Stimulated activated CD8-positive, alpha-beta memory T cell treated with anti-CD3 and anti-CD28 coated beads, Interleukin-4, amount 100 ng/mL, for 48 hours (primary cell): ENCODE measurements at places on chromosomes 4 and X.

GRCh38 chrX:29627833-29628232 lies 587.5 kb upstream of the MAGEB2 start:
- no peak for DNase-seq

DNA sequence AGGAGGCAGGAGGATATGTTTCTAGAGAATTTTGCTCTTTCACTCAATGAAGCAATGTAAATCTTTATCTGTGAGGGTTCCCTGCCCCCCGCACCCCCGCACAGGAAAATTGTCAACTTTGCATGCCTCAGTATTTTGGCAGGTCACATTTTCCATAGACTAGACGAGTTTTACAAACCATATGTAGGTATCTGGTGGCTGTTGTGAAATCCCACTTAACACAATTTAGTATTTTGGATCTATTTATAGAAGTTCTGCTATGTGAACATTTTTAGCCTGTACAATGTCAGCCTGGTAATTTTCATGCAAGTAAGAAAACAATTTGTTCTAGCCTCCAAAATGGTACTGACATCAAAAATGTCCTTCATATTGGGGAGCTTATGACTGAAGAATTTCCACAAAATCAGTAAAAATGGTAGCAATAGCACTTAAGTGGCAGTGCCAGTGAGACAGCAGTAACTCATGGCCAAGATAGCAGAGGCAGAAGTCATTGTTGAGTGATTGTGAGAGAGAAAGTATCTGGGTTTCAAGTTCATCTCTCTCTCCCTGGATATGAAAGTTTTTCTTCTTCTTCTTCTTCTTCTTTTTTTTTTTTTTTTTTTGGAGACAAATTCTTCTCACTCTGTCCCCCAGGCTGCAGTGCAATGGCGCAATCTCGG lies 12.4 kb upstream of the FRYL start:
- no peak for DNase-seq

GRCh38 chr4:44632733-44633132 lies 18.7 kb downstream of the YIPF7 start:
- no peak for DNase-seq

DNA sequence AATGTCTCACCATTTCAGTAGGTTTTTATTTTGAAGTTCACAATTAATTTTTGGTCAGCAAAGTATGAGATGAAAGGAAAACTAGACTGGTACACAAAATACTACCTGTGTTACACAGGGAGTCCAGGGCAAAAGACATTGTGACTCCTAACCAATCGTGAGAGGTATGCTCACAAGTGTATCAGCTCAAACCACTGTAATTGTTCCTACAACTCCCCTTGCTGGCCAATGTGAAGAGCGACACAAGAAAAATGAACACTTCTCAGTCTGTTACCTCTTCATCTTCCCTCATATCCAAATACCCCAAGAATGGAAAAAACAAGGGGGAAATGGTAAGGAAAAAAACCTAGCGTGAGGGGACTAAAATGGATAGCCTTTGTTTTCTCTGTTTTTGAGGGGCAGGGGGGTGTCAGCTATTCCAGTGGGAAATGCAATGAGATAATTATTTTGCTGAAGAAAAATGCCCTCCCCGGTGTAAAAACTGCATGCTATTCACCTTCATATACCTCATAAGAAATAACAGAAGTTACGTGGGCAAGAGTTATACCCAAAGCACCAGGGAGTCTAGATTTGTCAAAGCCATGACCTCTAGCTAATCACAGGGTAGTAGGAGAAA lies 30.6 kb upstream of the NSUN7 start:
- DNase-seq = no peak

DNA sequence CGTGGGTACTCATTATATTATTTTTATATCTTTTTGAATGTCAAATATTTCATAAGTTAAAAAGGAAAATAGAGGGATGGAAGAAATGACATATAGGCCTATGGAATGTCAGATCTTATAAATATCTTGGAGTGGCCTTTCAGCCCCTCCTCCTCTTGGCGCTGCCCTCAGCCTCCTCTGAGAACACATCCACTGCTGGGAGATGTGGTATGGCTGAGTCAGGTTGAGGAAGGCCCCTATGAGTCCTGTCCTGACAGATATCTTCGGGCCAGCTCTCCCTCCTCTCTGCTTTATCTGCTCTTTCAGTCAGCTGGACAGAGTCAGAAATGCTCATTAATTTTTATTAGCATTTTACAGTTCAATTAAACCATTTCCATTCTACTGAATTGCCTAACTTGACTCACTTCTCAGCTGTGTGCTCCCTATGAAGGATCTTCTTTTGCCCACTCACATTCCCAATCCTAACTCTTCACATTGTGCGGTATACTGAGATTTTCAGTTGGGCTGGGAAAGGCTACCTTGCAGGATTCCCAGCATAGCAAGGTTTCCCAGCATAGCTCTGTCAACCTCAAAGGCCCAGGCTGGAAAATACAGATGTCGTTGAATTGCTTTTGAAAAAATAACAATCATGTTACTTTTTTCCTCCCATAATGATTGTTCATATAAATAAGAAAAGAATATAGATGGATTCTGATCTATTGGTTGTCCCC lies 128.0 kb downstream of the ARHGEF9 start:
- no peak for DNase-seq

GRCh38 chrX:50495616-50496015 lies 25.0 kb upstream of the DGKK start:
- DNase-seq = no peak

DNA sequence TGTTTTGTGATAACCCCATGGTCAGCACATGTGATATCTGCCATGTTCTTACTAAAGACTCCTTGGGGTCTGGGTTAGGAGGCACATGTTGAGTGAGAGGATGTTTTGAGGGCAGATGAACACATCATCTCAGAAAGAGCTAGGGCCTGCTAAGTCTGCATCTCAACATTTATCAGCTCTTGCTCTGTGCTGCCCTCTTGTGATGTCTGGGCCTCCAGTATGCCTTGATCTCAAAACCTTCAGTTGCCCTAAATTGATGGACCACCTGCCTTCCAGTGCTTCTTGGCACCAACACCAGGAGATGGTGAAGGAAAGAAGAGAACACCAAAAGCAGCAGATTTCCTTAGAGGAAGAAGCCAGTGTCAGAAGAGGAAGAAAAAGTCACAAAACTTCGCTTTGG lies 22.5 kb downstream of the MID1 start:
- DNase-seq = no peak

- no peak for DNase-seq
These were observed 5.3 kb downstream of the COPS4 start for GRCh38 chr4:83040269-83040668.

- DNase-seq = no peak
These were observed 1.2 kb upstream of the ACE2 start for GRCh38 chrX:15601932-15602331.

GRCh38 chr4:62517716-62518115 lies 1317.6 kb downstream of the ADGRL3 start:
- DNase-seq = no peak

GRCh38 chr4:8534129-8534528 lies 46.1 kb upstream of the GPR78 start:
- DNase-seq = no peak

DNA sequence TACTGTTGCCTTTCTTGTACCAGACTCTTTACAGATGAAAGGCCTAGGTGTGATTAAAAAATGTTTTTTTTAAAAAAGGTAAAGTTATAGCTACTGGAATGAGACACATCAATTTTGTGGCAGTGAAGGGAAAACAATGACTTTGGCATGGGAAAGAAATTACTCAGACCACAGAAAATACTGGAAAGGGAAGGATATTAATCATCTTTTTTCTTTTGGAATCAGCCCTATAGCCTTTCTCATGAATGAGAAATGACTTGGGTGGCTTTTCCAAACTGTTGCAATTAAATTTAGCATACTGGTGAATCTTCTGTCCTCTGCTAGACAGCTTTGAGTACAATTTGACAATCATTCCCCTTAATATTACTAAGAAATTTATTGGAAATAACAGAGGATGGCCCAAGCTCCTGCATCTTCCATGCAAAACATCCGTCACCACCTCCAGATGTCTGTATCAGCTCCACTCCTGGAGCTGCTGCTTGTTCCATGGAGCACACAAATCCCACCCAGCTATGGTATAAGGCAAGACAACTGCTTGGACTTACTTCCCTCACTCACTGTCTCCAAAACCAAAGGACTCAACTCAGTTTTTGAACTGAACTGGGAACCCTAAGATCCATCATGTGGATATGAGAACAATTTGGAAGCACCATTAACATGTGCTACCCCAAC lies 97.6 kb upstream of the ARSJ start:
- DNase-seq = no peak

- no peak for DNase-seq
These were observed 8.3 kb upstream of the GRPEL1 start for GRCh38 chr4:7075962-7076695.

DNA sequence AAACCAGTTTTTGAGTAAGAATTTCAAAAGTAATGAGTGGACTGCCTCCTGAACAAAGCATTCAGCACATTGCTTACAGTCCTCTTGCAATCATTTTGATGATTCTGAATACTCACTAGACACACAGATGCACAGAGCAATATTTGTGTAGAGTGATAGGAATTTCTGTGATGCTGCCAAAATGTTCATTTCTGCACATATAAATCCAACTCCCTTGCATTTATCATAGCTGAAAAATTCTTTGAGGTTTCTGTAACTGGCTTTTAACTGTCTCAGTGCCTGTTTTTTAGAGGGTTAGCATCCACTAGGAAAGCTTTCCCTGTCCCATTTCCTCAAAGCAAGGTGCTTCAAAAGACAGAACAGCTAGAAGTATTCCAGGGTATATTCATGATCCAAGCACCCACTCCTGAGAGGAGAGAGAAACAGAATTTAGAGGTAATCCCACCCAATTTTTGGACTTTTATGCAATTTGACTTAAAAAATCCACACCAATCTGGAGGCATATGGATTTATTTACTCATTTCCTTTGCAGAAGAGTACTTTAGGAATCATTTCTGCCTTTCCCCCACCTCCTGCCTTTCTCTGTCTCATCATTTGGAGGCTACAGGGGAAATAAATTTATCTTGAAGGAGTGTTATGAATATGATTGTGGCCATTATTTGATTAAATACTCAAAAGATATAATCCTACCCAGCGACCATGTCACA lies 234.5 kb upstream of the SLIT2 start:
- no peak for DNase-seq

DNA sequence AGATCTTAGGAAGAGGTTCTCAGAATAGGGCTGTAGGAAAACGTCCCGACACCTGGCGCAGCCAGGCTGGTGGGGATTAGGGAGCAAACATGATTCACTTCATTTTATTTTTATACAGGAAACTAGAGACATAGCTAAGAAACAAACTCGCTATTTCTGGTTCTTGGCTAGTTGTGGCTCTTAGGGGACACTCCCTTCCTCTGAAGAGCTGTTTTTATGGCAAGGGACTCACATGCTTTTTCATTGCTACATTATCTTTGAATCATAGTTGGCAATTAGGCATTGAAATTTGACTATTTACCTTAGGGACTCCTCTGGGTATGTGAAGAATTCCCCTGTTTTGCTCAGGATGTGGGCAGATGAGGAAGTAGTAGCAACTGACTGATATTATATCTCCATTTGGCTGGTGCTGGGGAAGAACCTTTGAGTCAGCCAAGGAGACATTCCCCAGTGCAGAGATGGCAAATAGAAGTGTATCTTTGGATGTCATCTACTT lies 174.5 kb downstream of the SMIM20 start:
- DNase-seq = no peak

DNA sequence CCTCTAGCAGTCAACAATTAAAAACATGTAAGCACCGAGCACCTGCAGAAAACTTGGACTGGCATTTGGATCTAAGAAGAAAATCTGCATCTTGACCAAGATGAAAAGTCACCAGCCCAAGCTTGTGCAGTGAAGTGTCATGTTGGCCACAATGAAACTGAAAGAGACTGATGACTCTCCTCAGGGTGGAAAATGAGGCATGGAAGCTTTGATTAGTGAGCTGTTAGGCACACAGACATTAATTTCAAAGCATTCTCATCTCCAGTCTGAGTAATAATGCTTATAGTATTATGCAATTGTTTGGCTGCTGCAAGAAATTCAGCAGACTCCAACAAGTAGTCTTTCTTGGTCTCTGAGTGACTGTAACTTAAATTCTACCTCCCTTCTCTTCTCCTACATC lies 150.1 kb downstream of the AR start:
- no peak for DNase-seq
